ENCODE measurements at places on chromosomes 7 and 10.
A peak's percentile ranks its signal among the peaks of the same experiment; 100 is the strongest.

GRCh38 chr7:85890244-85890811 is 703.5 kb upstream of the SEMA3D start:
- DNase-seq, result no peak

DNA sequence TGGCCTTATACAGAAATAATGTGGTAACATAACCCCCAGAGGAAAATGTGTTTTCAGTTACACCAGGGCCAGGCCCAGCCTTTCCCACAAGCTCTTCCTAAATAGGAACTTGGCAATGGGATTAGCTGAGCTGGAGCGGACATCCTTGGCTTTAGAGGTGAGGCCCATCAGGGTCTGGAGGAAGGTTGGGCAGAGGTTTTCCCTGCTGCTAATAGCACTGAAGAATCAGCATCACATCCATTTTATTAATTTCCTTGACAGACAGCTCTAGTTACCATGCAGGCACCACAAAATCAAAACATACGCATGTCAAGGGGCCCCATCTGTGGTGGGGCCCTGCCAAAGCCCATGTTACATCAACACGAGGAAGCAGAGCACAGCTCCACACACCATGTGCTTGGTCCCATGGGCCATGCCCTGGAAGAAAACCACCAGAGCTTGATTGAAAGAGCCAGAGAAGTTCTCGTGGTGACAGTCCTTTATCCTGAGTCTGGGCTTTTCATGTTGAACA is 566.6 kb downstream of the KCNMA1 start:
- no peak for DNase-seq

DNA sequence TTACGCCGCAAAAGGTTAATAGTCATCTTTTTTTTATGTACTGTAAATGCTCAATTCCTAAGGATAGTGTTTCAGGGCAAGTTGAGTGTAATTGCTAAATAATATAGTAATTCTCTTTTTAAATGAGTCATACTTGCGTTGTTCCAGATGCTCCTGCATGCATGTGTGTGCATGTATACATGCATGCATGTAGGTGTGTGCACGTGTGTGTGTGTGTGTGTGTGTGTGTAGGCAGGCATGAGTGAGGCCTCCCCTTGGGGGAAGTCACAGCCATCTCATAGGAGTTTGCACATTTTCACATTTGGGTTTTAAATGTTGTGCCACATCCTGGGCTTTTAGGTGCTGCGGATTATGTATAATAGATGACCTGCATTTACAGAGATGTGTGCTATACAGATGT is 1095.8 kb downstream of the KCNMA1 start:
- DNase-seq, result no peak

GRCh38 chr7:102425639-102426267 is 7.6 kb upstream of the ORAI2 start:
- peak; percentile 94 for DNase-seq

GRCh38 chr7:16914771-16915170 is 33.0 kb upstream of the AGR3 start:
- DNase-seq, result no peak

Measured in activated effector memory CD4-positive, alpha-beta T cell treated with anti-CD3 and anti-CD28 coated beads, Interleukin-2, amount 50 U/mL, for 16 hours (primary cell).